Occipital lobe (tissue), 3 donors: ENCODE measurements at places on chromosomes 2 and 18. TPM values are rescaled to one million over a fixed set of nuclear protein-coding genes. Genes with fewer than 3 reads are reported as not detected.

SLC30A3 gene
- total RNA-seq: 0.47 TPM

ARHGAP15 gene
- 14.2 TPM for total RNA-seq

PLEK gene
- total RNA-seq: 3.0 TPM

TMEM87B gene
- total RNA-seq: 15.3 TPM

PLGLB2 gene
- total RNA-seq: 2.0 TPM
